ENCODE measurements at places on chromosomes 13 and 19.

GRCh38 chr13:99190147-99190985 is 10.3 kb upstream of the UBAC2 start:
- no peak for DNase-seq

GRCh38 chr13:108326309-108326708 is 56.8 kb downstream of the TNFSF13B start:
- no peak for DNase-seq

GRCh38 chr13:104779311-104779993 is 1713.2 kb upstream of the SLC10A2 start:
- DNase-seq = no peak

DNA sequence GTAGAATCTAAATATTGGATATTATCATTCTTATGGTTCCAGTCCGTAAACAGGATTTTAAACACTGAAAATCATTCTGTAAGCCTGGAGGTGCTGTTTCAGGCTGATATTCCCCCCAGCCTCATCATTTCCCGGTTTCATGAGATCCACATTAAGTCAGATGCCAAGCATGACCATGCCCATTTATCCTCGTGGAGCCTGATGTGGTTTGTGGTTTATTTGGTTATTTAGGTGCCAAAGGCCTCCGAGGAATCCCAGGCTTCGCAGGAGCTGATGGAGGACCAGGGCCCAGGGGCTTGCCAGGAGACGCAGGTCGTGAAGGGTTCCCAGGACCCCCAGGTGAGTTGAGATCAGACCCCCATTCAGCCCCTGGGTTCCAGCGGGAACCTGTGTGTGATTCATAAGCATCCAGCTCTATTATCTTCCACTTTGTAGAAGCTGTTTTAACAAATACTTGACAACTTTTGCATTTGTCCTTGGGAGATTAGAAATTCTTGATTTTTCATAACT is 92.5 kb downstream of the RAB20 start:
- no peak for DNase-seq
